RCC 7860 (cell line): ENCODE measurements at places on chromosomes 5 and 9.

DNA sequence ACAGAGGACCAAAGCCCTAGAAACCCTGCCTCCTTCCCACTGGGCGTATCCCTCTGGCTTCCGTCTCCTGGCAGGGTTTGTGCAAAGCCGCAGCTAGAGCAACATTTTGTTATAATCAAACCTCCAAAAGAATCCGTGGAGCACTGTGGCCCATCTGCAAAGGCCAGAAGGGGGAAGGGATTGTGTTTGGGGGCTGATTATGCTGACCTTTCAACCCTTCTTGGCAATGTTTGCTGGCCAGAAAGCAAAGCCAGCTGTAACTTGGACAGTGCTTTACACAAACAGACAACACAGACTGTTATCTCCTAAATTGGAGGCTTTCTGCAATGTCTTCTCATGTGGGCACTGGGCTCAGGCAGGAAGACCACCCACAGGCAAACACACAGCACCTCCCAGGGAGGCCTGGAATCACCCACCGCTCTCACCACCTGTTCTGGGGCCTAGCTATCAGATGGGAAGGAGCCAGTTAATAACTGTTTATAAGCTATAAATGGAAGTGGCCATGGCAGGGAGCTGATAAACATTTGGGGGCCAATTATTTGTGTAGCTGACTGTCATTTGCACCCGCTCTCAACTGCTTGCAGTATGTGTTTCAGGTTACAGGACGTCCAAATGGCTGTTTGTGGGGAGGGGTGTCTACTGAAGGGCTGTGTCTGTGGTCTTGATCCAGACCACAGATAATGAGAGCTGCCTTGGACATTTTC lies 121.6 kb upstream of the ERCC6L2 start:
- DNase-seq: no peak

DNA sequence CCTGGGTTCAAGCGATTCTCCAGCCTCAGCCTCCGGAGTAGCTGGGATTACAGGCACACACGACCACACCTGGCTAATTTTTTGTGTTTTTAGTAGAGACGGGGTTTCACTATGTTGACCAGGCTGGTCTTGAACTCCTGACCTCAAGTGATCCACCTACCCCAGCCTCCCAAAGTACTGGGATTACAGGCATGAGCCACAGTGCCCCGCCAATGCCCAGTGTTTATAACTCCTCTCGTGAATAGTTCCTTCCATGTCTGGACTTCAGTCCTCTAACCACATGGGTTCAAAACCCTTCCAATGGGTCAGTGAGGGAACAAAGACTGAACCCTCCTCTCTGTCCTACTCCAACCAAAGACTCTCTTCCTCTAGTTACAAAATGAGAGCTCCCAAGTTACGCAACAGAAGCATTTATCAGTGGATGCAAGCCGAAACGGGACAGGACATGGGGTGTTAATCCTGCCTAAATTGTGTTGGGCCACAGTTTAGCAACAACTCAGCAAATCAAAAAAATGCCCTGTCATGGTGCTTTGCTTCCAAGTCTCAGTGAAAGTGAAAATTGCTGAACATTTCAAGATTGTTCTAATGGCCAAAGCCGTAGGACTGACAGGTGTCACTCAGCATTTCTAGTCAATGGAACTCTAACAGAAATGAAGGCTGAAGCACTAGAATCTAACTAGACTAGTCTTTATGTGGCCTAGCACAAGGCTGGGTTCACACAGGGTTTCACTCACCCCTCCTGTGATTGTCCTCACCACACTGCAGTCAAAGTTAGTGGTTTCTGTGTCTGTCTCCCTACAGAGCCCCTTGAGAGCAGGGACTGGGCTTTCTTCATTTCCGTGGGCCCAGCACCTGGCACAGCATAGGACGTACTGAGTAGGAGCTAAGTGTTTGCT lies 3.2 kb upstream of the TMEM245 start:
- no peak for DNase-seq

DNA sequence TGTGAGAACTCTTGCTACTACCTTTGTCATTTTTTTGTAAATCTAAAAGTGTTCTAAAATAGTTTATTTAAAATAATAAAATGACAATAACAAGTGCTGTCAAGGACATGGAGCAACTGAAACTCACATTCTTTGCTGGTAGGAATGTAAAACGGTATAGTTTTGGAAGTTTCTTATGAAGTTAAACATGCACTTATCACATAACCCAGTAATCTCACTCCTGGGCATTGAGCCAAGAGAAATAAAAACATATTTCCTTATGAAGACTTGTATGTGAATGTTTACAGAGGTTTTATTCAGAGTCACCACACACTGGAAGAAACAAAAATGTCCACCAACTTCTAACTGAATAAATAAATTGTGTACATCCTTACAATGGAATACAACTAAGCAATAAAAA lies 46.0 kb upstream of the COL15A1 start:
- no peak for DNase-seq

GRCh38 chr5:122384739-122385235 lies 72.8 kb downstream of the SNCAIP start:
- DNase-seq: no peak

GRCh38 chr9:126307322-126308061 lies 19.1 kb upstream of the MVB12B start:
- DNase-seq: no peak

- no peak for DNase-seq
Measured at GRCh38 chr9:89872913-89873707, 268.3 kb downstream of the GADD45G start.

DNA sequence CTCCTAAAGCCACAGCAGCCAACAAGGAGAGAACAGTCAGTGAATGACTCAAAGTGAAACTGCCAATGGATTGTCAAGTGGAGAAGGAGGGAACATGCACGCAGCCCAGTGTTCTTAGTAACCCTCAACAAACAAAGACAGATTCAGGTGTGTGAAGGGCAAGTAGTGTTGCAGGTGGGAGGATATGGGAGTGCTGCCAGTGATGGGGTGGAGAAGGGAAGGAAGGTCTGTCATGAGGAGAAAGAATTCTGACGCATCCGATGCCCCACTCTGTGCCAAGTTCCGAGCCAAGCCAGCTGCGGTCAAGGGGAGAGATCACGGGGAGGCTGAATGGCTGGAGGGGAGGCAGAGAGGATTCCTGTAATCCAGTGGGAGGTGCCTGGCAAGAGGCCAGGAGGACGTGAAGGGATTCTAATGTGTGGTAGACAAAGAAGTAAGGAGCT lies 56.5 kb downstream of the CAST start:
- DNase-seq: no peak

GRCh38 chr9:21789541-21790037 lies 12.8 kb upstream of the MTAP start:
- DNase-seq: peak; percentile 66

- DNase-seq: no peak
Measured at GRCh38 chr9:129439242-129439641, 181.7 kb downstream of the C9orf50 start.

GRCh38 chr5:109484597-109484996 lies 74.8 kb upstream of the PJA2 start:
- no peak for DNase-seq

- no peak for DNase-seq
Measured at GRCh38 chr5:113984928-113985327, 376.9 kb upstream of the KCNN2 start.

DNA sequence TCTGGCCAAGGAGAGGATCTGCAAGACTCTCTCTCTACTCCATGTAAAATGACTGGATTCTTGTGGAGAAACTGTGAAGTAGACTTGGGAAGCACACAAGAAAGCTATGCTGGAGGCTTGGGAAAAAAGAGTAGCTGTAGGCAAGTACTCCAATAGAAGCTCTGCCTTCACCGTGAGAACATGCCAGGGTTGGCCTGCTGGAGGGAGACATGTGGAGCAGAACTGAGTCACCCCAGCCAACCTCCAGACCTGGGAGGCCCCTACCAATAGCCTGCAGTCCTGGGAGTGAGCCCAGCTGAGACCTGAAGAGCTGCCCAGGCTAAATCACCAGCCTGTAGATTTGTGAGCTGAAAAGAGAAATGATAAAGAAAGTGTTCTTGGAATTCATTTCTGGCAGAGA lies 66.6 kb downstream of the DEPDC1B start:
- no peak for DNase-seq

- DNase-seq: no peak
Measured at GRCh38 chr5:36741128-36741527, 134.7 kb downstream of the SLC1A3 start.

DNA sequence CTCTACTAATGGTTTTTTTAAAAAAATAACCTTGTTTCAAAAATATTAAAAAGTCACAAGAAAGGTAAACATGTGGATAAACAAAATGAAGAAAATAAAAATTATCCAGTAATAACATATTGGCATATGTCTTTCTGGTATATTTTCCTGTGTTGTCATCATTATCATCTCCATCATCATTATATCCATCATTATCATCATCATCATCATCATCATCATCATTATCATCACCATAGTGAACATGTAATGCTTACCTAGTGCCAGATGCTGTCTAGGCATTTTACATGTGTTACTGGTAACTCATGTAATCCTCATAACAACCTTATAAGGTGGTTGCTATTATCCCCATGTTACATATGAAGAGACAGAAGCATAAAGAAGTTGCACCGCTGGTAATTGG lies 111.5 kb upstream of the CDKN2B start:
- DNase-seq: no peak

GRCh38 chr9:79588488-79589223 lies 16.9 kb downstream of the TLE4 start:
- DNase-seq: no peak

- DNase-seq: peak; percentile 35
Measured at GRCh38 chr5:23139338-23140171, 286.4 kb upstream of the CDH12 start.

DNA sequence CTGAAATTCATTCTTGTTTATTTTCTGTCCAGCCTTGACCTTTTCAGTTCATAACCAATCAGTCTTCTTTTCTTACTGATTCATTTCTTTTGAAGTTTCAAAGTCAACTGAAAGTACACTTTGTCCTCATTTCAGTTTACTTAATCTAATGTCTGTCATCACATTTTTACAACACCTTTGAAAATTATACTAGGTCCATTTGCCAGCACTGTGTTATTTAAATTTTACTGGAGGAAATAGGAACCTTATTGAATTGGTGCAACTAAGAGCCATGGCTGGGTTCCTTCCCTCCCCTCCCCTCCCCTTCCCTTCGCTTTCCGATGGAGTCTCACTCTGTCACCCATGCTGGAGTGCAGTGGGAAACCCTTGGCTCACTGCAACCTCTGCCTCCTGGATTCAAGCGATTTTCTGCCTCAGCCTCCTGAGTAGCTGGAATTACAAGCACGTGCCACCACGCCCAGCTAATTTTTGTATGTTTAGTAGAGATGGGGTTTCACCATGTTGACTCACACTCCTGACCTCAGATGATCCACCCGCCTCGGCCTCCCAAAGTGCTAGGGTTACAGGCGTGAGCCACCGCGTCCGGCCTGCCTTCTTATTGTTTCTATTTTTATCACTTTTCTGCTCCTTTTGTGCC lies 6.3 kb downstream of the RMI1 start:
- no peak for DNase-seq

DNA sequence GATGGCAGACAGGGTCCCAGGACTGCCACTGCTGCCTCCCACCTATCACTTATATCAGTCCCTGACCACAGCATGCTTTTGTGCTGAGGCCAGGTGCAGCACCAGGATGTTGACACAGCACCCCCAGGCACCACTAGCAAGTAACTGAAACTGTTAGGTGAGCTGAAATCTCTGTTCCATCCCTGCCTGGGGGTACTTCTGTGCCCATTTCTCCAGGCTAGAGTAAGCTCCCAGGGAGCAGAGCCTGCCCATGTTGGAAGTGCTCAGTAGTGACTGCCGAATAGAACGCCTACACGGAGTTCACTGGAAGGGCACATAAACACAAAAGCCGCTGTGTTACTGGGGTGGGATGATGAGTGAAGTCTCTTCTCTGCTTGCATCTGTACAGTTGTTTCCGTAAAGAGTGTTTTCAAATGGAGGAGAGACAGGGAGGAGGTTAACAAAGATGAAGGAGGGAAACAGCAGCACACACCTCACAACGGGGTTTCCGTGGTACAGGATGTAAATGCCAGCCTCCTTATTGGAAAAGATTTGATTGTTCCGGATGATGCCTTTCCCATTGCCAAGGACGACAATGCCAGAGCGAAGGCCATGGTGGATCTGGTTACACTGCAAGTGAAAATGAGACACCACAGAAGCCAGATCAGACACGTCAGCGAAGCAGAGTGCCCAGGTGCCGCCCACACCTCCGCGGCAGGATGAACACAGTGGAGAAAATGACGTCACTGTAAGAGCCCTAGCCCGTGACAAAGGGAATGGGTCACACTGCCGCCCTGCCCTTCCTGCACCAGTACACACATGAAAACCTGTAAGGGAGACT lies 43.1 kb downstream of the POLR1E start:
- DNase-seq: no peak
